ENCODE measurements at places on chromosomes 12 and 14.

- ATAC-seq, result no peak
These were observed 249.9 kb downstream of the DAD1 start for GRCh38 chr14:22338917-22339715.

GRCh38 chr14:91380610-91381371 is 36.8 kb downstream of the CCDC88C start:
- no peak for ATAC-seq

GRCh38 chr14:41558490-41558889 is 48.2 kb upstream of the LRFN5 start:
- ATAC-seq, result no peak

DNA sequence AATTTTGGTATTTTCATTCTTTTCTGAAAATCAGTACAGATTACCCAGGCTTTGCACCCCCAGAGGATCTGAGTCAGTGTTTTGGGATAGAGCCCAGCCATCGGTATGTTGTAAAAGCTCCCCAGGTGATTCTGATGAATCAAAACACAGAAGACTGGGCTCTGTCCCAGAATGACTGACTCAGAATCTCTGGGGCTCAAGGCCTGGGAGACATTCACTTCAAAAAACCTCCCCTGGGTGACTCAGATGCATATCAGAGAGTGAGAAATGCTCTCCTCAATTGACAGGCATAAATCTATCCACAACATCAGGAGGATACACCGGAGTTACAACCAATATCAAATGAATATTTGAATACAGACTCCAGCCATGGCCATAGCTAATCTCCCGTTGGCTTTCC is 32.6 kb downstream of the SLC35F4 start:
- no peak for ATAC-seq

GRCh38 chr12:117816-118345 is 51.3 kb downstream of the IQSEC3 start:
- ATAC-seq, result no peak

DNA sequence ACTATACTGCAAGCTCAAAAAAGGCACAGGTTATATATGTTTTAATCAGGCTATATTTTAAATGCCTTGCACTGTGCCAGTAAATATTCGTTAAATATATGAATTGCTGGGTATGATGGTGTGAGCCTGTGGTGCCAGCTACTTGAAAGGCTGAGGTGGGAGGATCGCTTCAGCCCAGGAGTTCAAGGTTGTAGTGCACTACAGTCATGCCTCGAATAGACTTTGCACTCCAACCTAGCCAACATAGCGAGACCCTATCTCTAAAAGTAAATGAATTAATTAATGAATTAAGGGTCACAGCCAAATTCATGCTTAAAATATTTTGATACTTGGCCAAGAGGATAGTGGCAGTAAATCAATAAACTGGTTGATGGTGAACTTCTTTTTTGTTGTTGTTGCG is 22.2 kb upstream of the MDM2 start:
- ATAC-seq, result no peak

- no peak for ATAC-seq
These were observed 57.2 kb downstream of the ESRRB start for GRCh38 chr14:76432827-76433752.

GRCh38 chr12:107309020-107309419 is 215.7 kb upstream of the CRY1 start:
- ATAC-seq, result no peak

- ATAC-seq, result no peak
These were observed 176.8 kb downstream of the ERC1 start for GRCh38 chr12:1167784-1168183.

DNA sequence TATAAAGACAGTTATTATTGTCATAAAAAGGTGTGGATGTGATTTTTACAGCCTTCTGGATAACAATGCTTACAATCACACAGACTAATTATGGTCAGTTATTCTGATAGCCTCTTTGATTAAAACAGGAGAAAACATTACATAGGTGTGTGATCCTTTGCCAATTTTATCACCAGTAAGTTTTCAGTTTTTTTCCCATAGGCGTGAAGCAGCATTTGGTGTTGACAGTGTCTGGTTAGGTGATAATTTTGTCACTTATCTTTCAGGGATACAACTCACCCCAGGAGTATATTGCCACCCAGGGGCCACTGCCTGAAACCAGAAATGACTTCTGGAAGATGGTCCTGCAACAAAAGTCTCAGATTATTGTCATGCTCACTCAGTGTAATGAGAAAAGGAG is 208.8 kb downstream of the EPS8 start:
- no peak for ATAC-seq

GRCh38 chr12:123278101-123278627 is 6.5 kb upstream of the CDK2AP1 start:
- ATAC-seq, result peak; percentile 72

GRCh38 chr14:61368781-61369453 is 47.5 kb downstream of the PRKCH start:
- no peak for ATAC-seq

GRCh38 chr14:20733684-20734429 is 11.8 kb upstream of the EDDM3A start:
- no peak for ATAC-seq

GRCh38 chr12:127928615-127929571 is 338.1 kb upstream of the TMEM132C start:
- no peak for ATAC-seq

DNA sequence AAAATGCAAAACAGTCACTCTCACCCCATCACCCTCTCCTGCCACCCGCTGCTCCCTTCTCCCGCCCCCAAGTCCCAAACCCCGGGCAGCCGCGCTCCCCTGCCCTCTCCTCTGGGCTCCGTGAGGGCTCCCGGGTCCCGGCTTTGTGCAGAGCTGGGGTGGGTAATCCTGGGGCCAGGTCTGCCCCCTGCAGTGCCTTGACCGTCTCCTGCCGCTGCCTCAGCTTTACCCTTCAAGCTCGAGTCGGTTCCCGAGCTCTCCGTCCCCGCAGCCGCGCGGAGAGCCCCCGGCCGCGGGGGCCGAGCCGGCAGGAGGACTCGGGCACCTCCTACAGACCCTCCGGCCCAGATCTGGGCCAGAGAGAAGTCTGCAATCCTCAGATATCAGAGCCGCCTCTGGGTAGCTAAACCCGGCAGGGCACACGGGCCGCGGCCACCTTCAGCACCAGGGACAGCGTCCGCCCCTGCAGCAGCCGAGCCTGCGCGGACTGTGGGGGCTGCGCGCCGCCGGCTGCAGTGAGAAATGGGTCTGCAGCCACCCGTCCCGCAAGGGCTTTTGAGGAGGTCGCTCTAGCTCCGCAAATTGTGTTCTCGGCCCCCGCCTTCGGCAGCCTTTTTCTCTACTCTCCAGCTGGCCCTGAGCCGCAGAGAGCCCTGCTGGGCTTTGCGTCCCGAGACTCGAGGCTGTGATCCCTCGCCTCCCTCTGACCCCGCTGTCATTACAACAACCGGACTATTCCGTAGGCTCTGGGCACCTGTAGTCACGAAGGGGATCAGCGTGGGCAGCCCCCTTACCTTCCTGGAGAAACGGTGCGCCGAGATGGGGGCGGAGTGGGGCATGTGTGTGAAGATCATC is 1.2 kb downstream of the PRMT8 start:
- no peak for ATAC-seq

DNA sequence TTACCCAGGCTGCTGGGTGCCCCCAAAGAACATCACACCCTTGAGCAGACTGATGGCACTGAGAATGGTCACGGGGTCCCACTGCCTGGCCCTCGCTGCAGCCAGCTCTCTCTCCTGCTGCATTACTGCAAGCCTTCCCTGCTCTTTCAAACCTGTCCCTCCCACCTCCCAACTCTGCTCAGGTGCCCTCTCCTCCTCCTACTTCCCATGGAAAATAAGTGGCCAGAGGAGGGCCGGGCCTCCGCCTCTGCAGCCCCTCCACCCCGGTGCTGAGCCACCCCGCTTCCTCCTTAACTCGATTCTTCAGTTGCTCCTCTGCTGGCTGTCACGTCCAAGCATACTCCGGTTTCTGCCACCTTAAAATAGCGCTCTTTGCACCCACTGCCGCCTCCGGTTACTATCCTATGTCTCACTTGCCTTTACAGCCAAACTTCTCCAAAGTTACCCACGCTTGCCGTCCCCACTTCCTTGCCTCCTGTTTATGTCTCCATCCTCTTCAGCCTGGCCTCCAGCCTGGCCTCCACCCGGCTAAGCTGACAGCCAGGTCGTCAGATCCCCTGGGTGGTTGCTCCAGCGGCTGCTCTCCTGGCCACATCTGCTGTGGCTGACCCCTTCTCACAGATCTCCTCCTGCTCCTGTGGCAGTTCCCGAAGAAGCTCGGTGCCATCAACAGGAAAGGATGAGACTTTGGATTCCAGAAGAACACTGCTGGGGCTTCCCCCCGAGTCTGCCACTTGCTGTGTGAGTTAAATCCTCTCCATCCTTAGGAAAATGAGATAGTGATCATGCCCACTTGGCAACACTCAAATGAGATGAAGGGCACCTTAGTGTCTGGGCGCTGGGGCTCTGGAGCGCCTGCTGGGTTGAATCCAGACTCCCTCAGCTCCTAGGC is 7.7 kb downstream of the SMIM41 start:
- no peak for ATAC-seq

Data from activated CD4-positive, CD25-positive, alpha-beta regulatory T cell treated with anti-CD3 and anti-CD28 coated beads, Interleukin-2, amount 50 U/mL, for 24 hours (primary cell).